ENCODE measurements at places on chromosomes 7 and 10.
A peak's percentile ranks its signal among the peaks of the same experiment; 100 is the strongest.

DNA sequence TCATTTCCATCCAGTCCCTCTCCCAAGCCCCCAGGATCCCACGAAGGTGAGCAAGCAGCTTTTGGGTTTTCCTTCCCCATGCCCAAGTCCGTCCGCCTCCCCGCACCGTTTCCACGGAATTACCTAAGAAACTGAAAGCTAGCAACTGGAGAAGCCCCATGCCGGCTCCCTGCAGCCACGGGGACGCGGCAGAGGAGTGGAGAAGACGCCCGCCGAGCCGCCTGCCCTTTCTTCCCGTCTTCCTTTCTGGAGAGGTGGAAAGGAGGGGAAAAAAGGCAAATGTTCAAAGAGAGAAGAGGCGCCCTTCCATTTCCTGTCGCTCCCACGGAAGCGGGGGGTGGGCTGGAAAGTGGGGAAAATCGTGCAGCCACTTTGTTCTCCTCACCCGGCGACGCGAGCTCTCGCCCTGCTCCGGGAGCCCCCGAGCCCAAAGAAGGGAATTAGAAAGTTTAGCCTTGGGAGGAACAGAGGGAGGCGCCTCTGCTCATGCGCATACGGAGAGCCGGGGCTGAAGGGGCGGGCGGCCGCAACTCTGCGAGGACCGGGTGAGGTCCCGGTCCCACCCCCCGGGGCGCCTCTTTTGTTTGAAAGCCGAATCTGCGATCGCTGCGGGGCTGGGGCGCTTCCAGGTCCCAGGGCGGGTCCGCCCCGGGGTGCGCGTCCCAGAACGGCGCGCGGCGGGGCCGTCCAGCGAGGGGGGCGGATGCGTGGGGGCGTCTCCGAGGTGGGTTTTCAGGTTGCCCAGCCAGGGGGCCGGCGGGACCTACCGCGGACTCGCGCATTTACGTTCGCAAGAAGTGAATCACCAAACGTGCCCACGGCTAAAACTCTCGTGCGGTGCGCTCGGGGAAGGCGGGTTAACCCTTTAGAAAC, at the start of gene LAMB1:
Gene LAMB1, minus strand, starts transcription at position 436 of the 873 bp plus-strand sequence. Its CDS starts 276 bp downstream, at position 160.
- DNase-seq, result peak; percentile 31

DNA sequence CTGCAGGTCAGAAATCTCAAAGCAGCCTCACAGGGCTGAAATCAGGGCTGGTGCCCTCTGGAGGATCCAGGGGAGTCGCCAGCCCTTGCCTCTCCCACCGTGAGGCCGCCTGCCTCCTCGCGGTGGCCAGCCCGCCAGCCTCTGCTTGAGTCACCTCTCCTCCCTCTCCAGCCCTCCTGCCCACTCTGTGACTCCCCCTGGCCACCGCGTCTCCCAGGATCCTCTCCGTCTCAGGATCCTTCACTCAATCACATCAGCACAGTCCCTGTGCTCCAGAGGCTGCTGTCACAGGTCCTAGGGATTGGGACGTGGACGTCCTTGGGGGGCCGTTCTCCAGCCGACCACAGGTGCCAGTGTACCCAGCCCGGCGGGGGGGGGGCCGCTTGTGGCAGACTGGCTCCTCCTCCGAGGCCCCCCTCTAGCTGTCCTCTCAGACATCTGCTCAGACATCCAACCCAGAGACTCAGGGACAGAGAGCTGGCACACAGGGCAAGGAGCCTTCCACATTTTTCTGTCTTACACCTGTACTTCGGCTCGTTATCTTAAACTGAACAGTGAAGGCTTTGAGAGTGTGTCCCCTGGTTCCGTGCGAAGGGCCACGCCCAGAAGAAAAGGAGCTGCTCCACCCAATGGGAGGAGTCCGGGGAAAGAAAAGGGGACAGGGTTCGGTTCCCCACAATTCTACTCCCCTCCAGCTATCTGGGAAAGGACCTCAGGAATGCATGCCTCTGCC, 9.4 kb upstream of the PPP2R2D start:
- no peak for DNase-seq

DNA sequence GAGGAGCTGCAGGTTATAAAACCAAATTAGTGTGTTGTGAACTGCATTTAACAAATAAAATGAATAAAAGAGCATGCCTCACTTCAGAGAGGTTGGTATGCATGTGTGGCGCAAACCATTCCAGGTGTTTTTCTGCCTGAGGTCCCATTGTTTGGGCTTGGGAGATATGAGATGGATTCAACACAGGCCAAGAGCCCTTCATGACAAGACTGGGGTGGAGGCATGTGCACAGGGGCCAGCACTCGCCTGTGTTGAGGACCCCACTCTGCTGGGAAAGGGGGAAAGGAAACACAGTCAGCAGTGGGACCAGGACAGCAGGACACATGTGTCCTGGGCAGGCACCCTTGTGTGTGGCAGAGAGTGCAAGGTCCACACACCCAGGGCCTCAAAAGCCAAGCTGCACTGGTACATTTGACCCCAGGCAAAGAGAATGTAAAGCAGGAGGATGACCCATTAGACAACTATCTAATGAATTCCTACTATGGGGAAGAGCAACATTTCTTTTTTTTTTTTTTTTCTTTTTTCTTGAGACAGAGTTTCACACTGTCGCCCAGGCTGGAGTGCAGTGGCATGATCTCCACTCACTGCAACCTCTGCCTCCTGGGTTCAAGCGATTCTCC, 9.2 kb upstream of the SLC18A3 start:
- DNase-seq, result no peak

GRCh38 chr7:26723129-26723528, 141.3 kb downstream of the SKAP2 start:
- no peak for DNase-seq

- DNase-seq, result no peak
Measured at GRCh38 chr10:18616337-18616736, 35.0 kb downstream of the NSUN6 start.

GRCh38 chr7:112416127-112416526, 34.1 kb upstream of the IFRD1 start:
- no peak for DNase-seq

DNA sequence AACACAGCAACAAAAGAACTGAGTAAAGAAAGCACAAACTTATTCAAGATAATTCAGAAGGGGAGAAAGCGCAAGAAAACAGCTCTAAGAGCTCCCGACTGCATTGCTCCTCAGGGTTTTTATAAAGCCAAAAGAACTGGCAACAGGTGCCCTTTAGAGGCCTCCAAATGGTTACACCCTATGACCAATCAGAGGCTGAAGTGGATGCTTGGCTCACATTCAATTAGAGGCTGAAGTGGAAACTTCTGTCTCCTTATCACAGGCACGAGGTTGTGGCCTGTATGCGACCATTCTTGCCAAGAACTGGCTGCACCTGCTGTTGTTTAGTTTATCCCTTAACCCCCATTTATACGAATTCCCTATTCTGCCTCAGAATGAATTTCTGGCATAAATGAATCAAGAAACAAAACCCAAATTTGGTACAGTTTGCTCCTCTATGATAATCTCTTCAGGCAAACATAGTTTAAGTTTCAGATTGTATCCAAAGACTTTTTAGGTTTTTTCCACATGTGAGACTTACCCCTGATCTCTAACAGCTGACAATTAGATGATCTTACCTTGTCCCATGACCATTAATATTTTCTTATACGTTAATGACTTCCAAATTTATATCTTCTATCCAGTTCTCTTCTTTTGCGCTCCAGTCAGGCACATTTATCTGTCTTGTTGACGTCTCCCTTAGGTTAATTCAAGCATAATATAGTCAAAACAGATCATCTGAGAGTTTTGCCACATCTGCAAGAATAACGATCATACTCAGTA, 504.8 kb downstream of the NXPH1 start:
- DNase-seq, result no peak

DNA sequence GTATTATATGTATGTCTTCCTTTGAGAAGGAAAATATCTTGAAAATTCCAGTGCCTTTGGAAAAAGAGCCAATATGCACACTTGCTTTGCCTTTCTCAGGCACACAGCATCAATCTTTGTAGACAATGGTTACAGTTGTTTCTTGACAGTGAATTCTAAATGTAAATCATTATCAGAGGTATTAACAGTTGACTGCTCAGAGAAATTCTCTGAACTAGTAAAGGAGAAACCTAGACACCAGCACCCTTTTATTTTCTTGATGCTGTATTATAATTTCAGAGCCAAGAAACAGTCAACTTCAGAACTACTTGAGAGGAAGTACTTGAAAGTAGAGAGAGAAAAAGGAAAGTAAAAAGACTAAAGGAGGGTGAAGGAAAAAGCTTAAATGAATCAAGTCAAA, 185.8 kb upstream of the SMIM30 start:
- no peak for DNase-seq

DNA sequence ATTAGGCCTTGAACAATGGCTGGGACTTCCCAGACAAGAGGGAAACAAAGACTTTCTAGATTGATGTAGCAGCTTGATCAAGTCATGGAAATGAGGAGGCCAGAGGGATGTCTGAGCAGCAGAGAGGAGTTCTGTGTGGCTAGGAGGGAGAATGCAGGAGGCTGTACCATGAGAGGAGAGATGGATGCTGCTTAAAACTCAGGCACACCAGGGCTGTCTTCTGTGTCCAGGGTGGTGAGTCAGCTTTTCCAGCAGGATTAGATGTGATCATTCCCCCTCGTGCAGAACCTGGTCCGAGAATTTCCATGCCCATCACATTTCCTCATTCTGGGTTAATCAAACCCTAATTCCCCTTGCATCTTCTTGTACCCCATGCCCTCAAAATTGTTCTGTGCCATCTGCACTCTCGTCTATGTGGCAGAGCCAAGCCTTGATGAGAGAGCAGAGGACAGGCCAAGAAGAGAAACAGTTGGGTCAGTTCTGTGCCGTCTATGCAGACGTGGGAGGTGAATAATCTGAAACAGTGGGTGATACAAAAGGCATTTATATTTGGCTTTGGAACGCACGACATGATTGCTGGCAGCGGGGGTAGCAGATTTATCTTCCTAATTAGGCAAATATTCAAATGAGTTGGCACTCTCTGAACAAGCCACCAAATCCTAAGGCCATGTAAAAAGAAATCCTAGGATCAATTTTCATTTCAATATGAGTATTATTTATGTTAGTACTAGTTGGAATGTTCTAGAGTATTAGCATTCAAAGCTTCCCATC, 160.7 kb downstream of the TMEM178B start:
- no peak for DNase-seq

- DNase-seq, result peak; percentile 75
Measured at GRCh38 chr7:141076377-141076776, 2.5 kb downstream of the TMEM178B start.

DNA sequence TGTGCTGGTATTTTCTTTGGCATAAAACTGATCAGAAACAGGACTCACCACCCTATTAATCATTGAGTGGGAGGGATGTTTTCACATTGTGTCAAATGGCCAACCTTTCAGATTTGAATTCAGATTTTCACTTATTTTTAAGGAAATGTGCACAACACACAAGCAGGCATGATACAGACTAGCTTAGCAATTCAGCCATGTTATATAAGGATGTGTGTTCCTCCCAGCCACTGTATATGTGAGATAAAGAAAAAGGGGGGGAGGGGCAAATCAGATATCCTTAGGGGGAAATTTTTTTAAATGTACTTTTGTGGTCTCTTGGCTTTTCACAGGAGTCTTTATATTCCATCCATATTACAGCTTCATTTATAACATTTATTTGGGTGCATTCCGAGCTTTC, 3.1 kb downstream of the GAD2 start:
- no peak for DNase-seq

- DNase-seq, result no peak
Measured at GRCh38 chr7:118175740-118176139, 8.2 kb upstream of the LSM8 start.

DNA sequence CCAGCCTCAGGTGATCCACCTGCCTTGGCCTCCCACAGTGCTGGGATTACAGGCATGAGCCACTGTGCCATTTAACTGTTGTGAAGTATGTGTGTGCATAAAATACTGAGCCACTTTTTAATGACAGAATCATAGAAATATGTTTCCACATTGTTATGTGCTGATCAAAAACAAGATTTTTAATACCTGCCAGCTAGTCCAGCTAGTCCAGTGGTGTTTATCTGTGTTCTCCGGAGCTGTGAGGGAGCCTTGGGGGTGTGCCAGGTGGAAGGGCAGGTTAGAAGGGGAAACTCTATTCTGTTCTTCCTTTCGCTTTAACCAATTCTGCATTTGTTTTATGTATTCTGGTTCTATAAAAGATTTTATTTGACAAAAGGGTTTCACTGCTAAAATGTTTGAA, 7.0 kb downstream of the FAM221A start:
- DNase-seq, result no peak

DNA sequence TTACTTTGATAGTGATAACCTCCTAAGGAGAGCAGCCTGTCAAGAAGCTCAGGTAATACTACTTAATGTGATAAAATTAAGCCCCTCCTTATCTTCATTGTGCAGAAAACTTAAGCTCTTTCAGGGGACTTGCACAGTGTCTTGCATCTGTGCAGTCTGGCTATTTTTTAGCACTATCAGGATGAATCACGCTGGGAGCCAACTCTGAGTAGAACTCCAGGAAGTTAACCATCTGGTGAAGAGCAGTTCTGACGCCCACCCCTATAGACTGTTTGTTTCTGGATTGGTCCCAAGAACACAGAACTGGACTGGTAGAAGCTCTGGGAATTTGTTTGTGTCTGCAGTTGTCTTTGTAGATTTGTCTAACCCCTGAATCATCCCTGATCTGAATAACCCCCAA, 41.9 kb downstream of the AGK start:
- DNase-seq, result no peak

DNA sequence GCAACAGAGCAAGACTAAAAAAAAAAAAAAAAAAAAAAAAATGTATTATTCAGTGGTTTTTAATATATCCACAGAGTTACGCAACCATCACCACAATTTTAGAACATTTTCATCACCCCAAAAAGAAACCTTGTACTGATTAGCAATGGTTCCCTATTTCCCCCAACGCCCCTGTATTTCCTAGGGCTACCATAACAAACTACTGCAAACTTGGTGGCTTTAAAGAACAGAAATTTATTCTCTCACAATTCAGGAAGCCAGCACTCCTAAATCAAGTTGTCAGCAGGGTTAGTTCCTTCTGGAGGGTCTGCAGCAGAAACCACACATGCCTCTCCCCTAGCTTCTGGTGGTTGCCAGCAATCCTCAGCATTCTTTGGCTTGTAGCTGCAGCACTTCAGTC, 5.9 kb upstream of the NUP42 start:
- no peak for DNase-seq

DNA sequence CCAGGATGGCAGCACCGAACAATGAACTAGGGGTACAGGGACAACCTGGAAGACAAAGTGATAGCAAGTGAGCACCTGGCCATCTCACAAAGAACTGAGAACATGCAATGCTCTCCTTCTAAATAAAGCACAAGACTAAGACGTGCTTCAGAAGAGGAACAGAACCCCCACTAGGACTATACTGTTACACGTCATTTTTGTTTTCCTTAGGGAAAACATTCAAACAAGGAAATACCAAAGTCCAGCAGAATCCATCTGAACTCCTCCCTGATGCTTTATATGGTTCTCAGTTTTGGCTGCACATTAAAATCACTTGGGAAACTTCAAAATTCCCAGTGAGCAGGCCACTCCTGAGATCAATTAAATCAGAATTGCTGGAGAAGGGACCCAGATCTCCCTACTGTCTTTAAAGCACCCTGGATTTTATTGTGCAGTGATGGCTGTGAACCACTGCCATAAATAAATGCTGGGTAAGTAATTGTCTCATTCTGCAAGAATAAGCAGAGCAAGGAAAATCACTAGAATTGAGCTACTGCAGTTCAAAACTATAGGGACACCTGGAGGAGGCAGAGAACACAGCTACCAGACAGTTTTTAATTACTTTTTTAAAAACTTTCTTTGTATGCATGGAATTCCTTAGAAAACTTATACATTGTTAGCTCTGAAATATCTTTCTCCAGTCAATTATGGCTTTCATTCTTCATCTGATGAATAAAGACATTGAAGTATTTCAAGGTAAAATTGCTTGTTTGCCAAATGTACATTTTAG, 866.5 kb upstream of the GHITM start:
- DNase-seq, result no peak

- DNase-seq, result no peak
Measured at GRCh38 chr10:100391163-100392002, 44.4 kb downstream of the SCD start.

- DNase-seq, result no peak
Measured at GRCh38 chr10:34109952-34110702, 705.0 kb downstream of the PARD3 start.
